ENCODE measurements at places on chromosomes 13 and 19.
A peak's percentile ranks its signal among the peaks of the same experiment; 100 is the strongest.

DNA sequence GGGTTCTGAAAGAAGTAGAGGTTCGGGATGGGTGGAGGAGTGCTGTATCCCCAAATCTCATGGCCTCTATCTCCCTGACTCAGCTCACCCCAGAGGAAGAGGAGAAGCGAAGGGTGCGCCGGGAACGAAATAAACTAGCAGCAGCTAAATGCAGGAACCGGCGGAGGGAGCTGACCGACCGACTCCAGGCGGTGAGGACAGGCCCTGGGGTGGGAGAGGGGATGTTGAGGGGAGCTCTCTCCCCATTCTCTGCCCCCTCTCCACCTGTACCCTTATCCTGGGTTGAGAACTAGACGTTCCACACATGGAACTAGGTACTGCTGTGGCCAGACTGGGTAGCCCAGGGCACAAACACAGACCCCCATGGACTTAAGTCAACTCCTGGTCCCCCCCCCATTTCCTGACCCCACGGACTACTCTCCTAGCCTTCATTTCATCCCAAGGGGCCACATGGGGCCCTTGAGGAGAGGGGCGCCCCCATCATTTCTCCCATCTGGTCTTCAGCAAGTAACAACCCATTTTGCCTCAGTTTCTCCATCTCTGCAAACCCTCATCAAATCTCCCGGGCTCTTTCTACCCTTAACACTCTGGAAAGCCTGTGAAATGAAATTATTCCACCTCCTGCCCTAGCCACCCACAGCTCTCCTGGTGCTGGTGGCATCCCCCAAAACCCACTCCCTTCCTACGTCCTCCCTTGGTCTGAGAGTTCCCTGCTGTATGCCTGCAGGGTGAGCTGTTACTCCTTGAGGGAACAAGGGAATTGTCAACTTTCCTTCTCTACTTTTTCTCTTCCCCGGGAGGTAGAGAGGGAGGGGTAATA, 3.5 kb downstream of the FOSB start:
- DNase-seq, result no peak

- no peak for DNase-seq
Observed at GRCh38 chr13:109213714-109214113, 572.7 kb downstream of the IRS2 start.

DNA sequence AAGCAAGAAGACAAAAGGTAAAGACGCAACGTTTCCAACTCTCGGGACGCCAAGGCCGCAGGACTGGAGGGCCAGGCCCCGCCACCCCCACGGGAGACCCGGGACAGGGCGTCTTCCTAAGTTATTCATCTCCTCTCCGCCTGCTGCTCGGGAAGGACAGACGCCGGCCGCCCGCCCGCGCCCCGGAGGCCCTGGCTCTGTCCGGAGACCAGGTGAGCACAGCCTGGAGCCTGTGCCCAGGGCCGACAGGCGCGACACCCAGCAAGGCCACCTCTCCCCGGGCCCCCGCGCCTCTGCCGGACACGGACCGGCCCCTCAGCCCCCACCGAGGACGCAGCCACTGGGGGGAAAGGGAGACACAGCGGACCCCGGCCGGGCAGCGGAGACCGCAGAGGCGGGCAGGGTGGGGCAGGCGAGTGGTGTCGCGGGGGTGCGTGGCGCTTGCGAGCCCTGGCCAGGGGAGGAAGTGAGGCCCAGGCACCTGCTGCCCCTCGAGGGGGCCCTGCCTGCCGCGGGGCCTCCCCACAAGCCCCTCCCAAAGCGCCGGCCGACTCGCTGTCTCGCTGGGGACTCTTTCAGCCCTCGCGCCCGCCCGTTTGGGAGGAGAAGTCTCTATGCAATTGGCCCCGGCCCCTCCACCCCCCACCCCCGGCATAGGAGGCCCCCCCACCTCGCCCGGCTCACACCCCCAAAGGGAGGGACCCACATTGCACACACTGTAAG, 17.2 kb downstream of the SMIM24 start:
- DNase-seq, result no peak

- no peak for DNase-seq
Observed at GRCh38 chr19:51702103-51702824, 9.1 kb downstream of the SPACA6 start.

DNA sequence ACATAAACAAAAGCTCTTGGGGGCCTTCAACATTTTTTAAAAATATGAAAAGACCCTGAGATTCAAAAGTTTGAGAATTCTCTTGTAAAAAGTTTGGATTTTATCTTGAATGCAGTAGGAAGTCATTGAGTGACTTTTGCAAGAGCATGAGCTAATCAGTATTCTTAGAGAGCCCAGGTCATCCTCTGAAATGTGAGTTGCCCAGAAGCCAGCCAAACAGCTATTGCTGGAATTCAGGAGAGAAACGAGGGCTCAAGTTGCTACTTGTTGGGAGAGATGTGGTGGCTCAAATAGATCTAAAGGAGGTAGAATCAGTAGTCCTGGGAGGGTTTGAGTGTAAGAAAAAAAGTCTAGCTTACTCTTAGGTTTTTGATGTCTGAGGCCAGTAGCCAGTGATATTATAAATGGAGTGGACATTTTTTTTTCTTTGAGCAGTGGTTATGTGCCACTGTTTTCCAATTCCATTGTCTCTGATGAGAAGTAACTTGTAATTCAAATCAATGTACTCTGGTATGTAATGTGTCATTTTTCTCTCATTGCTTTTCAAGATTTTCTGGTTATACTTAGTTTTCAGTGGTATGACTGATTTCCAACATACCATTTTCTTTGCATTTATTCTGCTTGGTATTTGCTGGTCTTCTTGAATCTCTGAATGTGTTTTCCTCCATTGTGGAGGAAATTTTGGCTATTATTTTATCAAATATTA, 30.7 kb downstream of the LMO7 start:
- DNase-seq, result no peak

DNA sequence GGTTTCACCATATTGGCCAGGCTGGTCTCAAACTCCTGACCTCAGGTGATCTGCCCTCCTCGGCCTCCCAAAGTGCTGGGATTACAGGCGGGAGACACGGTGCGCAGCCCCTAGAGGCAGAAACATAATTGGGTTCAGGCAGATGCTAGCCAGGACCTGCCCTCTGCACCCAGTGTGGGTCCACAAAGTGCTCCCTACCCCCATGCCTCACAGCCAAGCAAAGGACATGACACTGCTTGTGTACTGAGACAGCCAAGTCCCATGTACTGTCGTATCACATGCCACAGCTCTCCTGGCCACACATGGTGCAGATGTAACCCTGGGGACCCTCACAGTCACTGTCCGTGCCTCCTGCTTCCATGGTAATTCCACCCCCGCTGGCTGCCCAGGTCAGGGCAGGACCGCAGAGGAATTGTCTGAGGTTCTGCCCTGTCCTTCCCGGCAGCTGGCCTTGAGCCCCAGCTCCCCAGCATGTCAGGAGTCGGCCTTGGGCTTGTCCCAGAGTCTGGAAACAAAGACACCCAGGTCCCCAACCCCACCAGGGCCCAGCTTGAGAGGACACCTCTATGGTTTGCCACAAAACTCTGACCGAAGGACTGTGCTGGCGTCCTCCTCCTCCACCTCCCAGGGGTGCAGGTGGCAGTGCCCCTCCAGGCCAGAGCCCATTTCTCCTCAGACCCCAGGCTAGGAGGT, 7.6 kb downstream of the PRR36 start:
- DNase-seq, result no peak

DNA sequence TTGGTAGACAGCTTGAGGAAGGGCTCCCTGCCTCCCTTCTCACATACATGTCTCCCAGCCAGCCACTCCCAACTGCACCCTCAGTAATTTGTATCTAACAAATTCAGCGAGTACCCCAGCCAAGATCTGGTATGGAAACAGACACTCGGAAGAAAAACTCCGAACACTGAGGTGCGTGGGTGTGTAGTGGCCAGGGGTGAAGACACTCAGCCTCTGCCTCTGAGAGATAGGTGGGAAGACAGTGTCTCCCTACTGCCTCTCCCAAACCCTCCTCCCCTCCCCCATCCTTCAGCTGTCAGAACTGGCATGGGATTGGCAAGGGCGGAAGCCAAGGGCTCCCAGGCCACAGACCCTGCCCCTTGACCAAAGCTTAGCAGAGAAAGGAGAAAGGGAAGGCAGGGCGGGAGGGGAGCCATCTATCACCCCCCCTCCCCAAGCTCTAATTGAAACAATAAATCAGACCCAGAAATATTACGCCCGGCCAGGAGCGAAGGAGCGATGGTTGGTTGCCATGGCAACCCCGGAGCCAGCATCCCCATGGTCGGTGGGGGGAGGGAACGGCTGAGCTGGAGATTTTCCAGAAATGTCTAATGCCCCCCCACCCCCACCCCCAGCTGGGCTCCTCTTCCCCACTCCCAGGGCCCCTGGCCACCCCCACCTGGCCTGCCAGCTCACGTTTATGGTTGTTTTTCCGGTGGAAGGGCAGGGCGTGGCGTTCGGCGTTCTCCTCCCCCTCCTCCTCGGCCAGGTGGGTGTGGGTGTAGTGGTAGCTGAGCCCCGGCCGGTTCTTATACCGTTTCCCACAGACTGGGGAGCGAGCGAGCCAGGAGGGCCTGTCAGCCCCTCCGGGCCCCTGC, 7.0 kb downstream of the DPF1 start:
- DNase-seq, result no peak

DNA sequence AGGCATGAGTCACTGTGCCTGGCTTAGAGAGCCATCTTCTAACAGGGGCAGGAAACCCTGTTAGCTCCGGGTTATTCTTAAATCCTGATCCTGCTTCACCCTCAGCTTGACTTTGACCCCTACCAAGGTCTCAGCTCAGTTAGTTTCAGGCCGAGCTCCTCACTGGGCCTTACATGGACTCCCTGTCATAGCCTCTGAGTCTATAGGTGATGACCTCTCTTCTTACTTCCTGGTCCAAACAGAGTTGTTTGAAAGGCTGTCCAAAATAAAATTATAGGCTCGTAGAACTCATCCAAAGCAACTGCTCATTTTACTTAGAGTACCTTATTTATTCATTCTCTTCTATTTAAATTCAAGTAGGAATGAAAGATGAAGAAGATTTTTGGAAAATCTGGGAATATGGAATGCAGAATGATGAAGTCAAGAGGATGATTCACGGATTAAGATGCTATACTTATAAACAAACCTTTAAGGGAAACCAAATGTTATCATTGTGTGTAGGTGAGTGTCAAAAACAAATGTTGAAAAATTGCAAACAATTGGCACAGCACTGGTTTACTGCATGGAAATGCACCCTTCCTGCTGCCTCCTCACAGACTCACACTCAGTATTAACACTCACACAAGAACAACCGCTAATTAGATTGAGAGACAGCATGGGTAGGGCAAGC, 174.1 kb downstream of the RGCC start:
- no peak for DNase-seq

- DNase-seq, result no peak
Observed at GRCh38 chr13:107534548-107534947, 680.8 kb downstream of the LIG4 start.

GRCh38 chr19:44984005-44984404, 17.3 kb upstream of the RELB start:
- no peak for DNase-seq

GRCh38 chr19:8192221-8192820, 16.8 kb upstream of the CERS4 start:
- DNase-seq, result no peak

- DNase-seq, result no peak
Observed at GRCh38 chr19:2997720-2998119, 20.4 kb downstream of the TLE6 start.

DNA sequence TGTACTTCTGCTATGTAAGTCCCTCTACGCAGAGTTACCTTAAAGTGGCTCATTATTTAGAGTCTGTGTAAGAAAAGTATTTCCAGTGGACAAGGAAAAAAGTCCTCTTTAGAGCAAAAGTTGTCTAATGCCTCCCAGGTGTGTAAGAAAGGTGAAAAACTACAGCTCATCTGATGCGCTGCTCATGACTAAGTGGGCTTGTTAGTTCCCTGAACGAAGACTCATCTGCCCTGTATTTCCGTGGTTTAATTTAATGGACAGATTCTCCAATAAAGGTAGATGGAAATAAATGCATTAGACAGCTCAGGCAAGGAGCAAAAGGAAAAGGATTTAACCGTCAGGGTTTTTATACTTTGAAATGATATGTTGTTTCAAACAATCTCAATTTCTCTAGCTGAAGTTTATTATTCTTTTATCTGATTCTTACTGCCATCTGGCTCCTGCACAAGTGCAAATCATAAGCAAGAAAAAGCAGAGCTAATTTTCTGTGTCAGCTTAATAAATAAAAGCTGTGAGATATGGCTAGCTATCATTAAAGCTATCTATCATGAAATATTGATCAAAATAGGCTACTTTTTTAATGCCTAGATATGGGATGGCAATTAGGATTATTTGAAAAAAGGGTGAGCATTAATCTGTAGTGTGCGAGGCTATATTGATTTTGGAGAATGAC, 73.7 kb upstream of the PCDH9 start:
- DNase-seq, result no peak

GRCh38 chr13:38686577-38687245, at the start of gene FREM2:
Gene FREM2 (plus strand): TSS chr13:38687077. CDS start chr13:38687345, 268 bp downstream.
- no peak for DNase-seq

DNA sequence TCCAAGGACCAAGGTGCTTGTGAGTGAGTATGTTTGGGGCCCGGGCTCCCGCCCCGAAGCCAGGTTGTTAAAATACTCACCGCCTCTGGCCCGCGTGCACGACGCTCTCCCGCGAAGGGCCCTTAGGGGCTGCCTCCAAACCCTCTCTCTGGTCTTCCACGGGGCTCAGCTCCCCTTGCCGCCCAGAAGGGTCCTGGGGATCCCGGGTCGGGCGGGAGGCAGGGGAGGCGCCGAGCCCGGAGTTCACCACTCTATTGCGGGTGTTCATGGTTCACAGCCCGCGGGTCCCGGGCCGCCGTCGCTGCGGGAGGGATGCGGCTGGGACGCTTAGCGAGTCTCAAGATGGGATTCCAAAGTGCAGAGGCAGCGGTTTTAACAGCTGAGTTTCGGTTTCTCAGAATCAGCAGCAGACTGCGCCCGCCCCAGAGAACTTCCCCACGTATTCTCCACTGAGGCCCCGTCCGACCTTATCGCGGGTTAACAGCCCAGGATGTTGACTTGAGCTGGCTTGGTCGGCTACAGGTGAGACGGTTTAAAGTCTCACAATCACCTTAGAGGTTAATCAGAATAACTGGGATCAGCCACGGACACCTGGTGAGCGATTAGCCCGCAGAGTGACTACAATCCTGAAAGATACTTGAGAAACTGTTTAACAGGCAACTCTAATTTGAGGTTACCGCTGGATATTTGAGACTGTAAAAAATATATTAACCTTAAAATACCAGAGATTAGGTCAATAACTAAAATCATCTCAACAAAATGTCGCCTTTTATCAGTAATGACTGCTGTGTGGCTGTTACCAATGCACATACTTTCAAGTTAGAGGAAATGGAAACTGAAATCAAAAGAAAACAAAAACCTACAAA, at the start of gene EPSTI1:
Gene EPSTI1 (minus strand): TSS at position 344 of the 866 bp plus-strand sequence. CDS start 76 bp downstream, at position 268.
- DNase-seq, result peak; percentile 31

GRCh38 chr19:5561559-5561958, 6.2 kb downstream of the TINCR start:
- DNase-seq, result no peak

DNA sequence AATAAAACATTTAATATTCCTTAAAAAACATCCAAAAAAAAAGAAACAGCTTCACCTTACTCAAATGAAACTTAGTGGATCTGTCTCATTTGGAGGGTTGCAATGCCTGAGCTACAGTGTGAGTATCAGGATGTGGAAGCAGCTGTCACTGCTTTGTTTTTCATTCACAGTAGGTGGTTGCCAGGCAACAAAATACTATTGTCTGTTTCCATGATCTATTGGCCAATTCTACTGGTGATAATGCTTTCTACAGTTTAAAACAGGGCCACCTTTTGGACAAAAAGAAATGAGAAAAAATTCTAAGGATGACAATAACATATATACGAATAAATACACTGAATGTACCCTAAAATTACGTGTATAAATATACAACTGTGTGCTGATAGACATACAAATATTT, 3.0 kb downstream of the ENOX1 start:
- no peak for DNase-seq

- DNase-seq, result no peak
Observed at GRCh38 chr13:28976636-28977035, 156.5 kb downstream of the MTUS2 start.

- DNase-seq, result no peak
Observed at GRCh38 chr13:70415136-70415535, 306.9 kb upstream of the KLHL1 start.

Data from stimulated activated CD4-positive, alpha-beta T cell treated with anti-CD3 and anti-CD28 coated beads, TNF-alpha, amount 100 ng/mL, for 1 hour (primary cell).